Pancreas (tissue), 10 donors: ENCODE measurements at places on chromosomes 11 and 22. TPM values are rescaled to one million over a fixed set of nuclear protein-coding genes. Genes with fewer than 3 reads are reported as not detected.

SYT7 gene
- total RNA-seq, result 7.0 TPM

OR8G1 gene
- not detected for total RNA-seq

CXCR5 gene
- 0.12 TPM for total RNA-seq

RHOD gene
- 14.9 TPM for total RNA-seq

UPK3A gene
- total RNA-seq, result not detected

GAS2 gene
- 11.5 TPM for total RNA-seq

MN1 gene
- 2.0 TPM for total RNA-seq

CNTF gene
- total RNA-seq, result 0.41 TPM

AP5B1 gene
- total RNA-seq, result 10.2 TPM

SDHD gene
- total RNA-seq, result 40.1 TPM

CHADL gene
- total RNA-seq, result 1.5 TPM

IL17REL gene
- not detected for total RNA-seq

OR8D4 gene
- 1.4 TPM for total RNA-seq

RIMBP3C gene
- total RNA-seq, result 0.16 TPM

ZP1 gene
- not detected for total RNA-seq

MS4A4A gene
- 8.1 TPM for total RNA-seq

TRIM48 gene
- not detected for total RNA-seq

APOBEC3C gene
- total RNA-seq, result 8.4 TPM

TTC36 gene
- 0.79 TPM for total RNA-seq
